Fibroblast of upper back skin (primary cell): ENCODE measurements at places on chromosomes 12 and 14.

GRCh38 chr12:88775742-88776151, 195.5 kb upstream of the KITLG start:
- DNase-seq, result no peak

- DNase-seq, result peak; percentile 50
Measured at GRCh38 chr12:88362439-88362838, 217.8 kb downstream of the KITLG start.

GRCh38 chr14:93054876-93055275, 60.8 kb downstream of the ITPK1 start:
- no peak for DNase-seq

DNA sequence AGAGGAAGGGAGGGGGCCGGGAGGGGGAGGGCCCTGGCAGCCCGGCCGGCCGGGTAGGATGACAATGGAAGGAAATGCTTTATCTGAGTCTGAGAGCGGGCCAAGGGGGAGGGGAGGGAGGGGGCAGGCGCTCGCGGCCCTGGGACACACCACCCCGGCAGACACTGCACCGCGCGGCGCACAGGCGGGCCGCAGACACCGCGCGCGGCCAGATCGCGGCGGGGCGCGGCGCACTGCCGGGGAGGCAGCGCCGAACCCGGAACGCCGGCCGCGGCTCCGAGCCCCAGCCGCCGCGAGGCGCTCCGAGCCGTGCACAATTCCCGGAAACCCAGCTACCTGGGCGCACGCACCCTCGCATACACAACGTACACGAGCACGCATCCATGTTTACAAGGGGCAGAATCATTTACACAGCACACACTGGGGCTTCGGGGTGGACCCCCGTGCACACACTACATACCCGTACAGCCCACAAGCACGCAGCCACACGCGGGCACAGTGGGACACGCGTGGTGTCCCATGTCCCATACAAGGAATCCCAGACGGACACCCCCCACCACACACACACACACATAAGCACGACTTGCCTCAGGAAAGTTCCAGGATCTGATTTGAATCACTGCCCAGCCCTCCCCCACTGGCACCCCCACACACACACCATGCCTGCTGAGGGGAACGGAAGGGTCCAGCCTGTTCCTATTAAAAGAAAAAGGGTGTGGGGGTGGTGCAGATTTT, at the start of gene HDAC7:
HDAC7 (minus strand) TSS at position 8 of the 735 bp plus-strand sequence. CDS start 118 bp downstream, outside the sequence.
- DNase-seq, result peak; percentile 90

DNA sequence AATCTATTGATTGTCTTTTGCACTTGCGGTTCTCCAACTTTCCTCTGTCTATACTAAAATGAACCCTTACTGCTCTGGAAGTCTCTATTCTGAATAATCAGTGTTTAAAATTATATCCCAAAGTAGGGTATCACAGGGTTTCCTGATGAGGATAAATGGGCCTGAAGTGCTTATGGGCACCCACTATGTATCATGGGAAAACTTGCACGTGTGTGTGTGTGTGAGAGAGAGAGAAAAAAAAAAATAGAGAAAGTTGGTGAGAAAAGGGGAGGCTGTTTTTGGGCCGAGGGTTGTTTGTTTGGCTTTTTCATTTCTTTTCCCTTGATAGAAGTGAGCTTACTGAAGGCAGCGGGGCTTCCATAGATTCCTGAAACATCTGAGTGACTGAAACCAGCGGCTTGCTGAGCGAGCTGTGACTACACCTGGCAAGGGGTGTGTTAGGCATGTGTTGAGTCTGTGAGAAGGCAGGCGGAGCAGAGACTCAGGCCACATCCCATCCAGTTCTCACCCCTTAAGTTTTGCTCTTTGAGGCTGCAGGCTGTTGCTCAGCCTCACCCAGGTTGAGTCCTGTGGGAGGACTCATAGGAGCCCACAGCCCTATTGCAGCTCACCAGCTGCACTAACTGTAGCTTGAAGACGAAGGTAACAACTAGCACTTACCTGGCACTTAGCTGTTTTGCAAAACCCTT, 17.2 kb downstream of the PPFIBP1 start:
- DNase-seq, result no peak

- DNase-seq, result no peak
Measured at GRCh38 chr12:49932023-49932422, 18.5 kb upstream of the AQP2 start.

DNA sequence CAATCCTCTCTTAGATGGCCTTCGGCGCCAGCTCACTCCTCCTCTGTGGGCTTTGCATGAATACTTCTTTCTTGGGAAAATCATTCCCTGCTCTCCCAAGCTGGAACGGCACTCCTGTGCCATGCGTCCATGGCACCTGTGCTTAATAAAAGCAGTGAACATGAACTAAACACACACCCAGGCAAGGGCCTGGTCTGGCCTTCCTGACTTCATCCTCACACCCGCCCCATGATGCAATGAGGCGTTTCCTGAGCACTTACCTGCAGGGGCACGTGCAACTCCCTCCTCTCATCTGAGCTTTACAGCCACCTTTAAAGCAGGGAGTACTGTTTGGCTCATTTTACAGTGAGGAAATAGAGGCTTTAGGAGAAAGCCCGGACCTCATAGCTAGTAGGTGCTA, 219.8 kb downstream of the SLC41A2 start:
- DNase-seq, result no peak

DNA sequence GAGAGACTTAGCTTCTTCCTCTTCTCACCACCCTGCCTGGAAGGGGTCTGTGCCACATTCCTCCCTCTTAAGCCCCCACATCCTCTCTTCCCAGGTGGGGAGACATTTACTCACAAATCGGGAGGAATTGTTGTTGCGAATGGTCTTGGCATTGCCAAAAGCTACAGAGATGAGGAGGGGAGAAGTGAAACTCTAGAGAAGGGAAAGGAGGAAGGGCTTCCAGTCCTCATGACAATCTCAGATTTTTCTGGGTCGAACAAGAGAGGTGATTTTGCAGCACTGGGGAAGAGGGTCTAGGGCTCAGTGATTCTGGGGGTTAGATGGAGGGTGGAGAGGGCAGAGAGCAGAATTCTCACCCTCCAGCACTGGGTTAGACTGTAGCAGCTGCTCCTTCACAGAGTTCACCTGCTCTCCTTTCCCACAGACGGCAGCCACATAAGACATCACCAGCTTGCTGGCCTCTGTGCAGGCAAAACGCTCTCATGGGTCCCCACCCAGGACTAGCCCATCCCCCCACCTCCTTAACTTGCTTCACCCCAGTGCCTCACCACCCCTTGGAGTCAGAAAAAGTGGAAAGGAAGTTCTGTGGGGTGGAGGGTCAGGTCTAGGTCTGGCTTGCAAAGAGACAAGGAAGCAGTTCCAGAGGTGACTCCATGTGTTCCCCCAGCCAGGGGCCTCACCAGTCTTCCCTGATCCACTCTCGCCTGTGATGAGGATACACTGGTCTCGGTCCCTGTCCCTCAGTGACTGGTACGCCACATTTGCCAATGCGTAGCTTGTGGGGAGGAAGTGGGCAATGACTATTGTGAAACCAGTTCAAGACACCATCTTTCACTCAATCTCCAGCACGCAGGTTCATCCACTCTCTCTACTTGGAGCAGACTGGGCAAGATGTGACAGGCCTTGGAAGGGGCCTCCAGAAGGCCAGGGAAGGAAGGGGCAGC, 2.7 kb downstream of the MYO1A start:
- DNase-seq, result no peak
